ENCODE measurements at places on chromosomes 2 and 18.

DNA sequence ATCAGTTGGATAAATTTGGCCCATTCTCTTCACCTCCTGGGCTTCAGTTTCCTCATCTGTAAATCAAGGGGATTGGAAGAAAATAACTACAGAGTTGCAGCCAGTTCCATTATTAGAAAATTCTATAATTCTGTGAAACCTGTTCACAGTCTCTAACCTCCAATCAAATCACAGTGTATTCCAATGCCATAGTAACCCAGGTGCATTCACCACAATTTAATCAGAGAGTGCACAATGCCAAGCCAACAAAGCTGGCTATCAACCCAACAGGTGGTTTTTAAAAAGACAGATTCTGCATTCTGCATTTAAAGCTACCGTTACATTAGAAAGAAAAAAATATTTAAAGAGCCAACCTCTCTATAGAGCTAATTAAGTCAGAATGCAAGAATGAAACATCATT is 308.6 kb downstream of the RNF144A start:
- DNase-seq = no peak

DNA sequence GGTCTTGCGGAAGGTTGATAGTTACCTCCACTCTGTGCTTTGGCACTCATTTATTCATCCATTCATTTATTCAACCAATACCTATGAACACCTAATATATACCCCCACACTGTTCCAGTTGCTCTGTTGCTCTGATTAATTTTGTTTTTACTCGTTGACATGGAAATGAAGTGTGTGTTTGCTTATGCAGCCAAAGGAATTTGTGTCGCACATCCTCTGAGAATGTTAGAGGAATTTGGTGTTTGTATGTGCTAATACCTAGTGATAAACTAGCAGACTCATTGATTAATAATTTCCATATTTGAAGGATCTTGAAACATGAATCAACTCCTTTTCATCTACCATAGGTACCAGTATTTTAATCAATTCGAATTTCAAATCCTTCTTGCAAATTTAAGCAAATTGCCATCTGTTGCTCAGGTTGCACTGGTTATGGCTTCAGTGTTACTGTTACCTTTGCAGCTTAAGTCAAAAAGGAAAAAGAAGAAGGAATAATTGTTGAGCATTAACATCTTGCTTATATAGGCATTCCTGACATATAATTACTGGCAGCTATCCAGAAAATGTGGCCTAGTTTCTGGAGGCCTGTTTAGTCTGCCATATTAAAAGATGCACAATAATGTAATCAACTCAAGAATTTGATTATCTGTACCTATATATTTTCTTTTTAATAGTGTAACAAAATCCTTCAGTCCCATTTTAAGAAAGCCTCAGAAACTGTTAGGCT is 25.7 kb upstream of the CRIM1 start:
- no peak for DNase-seq

- no peak for DNase-seq
Observed at GRCh38 chr2:114170070-114170469, 272.4 kb upstream of the DPP10 start.

GRCh38 chr2:160868891-160869290 is 291.3 kb upstream of the TANK start:
- DNase-seq = no peak

DNA sequence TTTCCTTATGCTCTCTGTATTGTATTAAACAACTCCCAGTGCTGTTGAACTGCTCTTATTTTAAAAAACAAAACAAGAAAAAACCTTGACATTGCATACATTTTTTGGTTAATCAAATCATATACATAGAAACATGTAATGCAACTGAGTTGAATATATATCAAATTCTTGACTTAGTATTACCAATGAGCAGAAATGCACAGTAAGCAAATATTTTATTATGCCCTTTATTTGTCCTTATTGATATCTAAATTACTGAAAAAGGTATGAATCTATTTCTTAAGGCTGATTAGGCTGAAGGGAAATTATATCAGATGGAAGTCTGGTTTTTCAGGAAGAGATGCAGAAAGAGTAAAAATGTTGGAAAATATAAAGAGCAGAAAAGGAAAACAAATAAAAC is 6.9 kb upstream of the KDM3A start:
- no peak for DNase-seq

GRCh38 chr2:178397002-178397605 is 53.9 kb downstream of the PRKRA start:
- DNase-seq = no peak

DNA sequence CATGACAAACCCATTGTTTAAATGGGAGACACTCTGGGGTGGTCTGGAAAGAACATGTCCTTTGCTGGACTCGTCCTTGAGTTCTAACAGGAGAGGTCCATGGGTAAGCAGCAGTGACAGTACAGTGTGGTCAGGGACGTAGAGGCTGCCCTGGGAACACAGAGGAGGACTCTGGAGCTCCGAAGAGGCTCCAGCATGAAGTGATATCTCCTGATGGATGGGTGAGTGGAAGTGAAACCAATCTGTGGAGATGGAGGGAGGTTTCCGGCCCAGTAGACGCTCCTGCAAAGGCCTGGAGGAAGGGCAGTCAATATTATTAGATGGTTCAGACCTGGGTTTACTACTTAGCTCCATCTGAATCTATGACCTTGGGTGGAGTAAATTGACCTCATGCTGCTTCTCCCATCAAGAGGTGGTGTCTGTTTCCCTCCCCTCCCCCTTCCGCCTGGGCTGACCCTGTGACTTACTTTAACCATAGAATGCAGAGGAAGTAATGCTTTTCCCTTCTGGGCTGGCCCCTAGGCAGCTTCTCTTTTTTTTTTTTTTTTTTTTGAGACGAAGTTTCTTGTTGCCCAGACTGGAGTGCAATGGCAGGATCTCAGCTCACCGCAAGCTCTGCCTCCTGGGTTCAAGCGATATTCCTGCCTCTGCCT is 2.3 kb upstream of the TFCP2L1 start:
- no peak for DNase-seq

GRCh38 chr2:203654826-203655225 is 51.6 kb upstream of the CD28 start:
- DNase-seq = no peak

GRCh38 chr2:189466656-189467055 is 25.4 kb downstream of the WDR75 start:
- no peak for DNase-seq

- no peak for DNase-seq
Observed at GRCh38 chr2:71926089-71926447, 221.6 kb downstream of the CYP26B1 start.

- peak; percentile 47 for DNase-seq
Observed at GRCh38 chr2:234544659-234545611, 48.1 kb upstream of the ARL4C start.

GRCh38 chr2:30714811-30715709 is 92.2 kb downstream of the CAPN13 start:
- DNase-seq = no peak

GRCh38 chr18:10042492-10042891 is 128.7 kb downstream of the VAPA start:
- no peak for DNase-seq

DNA sequence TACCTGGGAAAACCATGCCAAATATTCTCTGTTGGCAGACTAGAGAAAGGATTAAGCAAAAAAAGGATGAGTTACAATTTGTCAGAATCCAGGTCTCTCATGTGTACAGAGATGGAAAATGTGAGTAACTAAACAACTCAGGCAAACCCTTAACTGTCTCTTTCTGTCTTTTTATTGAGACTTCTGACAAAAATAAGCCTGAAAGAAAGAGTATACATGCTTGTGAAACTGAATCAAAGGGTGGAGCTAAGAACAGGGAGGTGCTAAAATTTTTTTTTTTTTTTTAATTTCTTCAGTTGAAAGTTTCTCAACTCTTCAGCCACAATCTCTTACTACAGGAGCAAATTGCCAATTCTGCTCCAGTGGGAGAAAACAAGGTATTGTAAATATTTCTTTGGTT is at the start of gene SERPINB10:
Gene SERPINB10, plus strand, starts transcription at position 295 of the 400 bp plus-strand sequence. CDS start 7,553 bp downstream, outside the sequence.
- no peak for DNase-seq
